Uterine smooth muscle cell (primary cell): ENCODE measurements at places on chromosomes 2 and 18. TPM values are rescaled to one million over a fixed set of nuclear protein-coding genes. Genes with fewer than 3 reads are reported as not detected.

Gene SH3BP4
- 30.5 and 43.1 TPM in 2 replicates for total RNA-seq

Gene DPP10
- not detected in 2 replicates for total RNA-seq

Gene TTC39C
- 20.8 and 31.5 TPM in 2 replicates for total RNA-seq

Gene CCT7
- 421 and 604 TPM in 2 replicates for total RNA-seq

Gene DNAJC5G
- not detected in 2 replicates for total RNA-seq

Gene ERCC3
- 53.6 and 63.7 TPM in 2 replicates for total RNA-seq

Gene SCYGR2
- total RNA-seq, result not detected in 2 replicates

Gene CNNM3
- 5.8 and 8.1 TPM in 2 replicates for total RNA-seq

Gene SERPINB7
- total RNA-seq, result 79.4 and 136 TPM in 2 replicates

Gene IGFBP2
- total RNA-seq, result 119 and 136 TPM in 2 replicates

Gene CXCR1
- total RNA-seq, result not detected in 2 replicates

Gene RIT2
- total RNA-seq, result not detected in 2 replicates

Gene CYP27A1
- 12.7 and 25.1 TPM in 2 replicates for total RNA-seq

Gene OSBPL1A
- 47.5 and 67.2 TPM in 2 replicates for total RNA-seq
